Stimulated activated CD4-positive, alpha-beta T cell treated with anti-CD3 and anti-CD28 coated beads, Interleukin-1b, Interleukin-23, amount 100 ng/mL, for 24 hours (primary cell): ENCODE measurements at places on chromosomes 13 and 19.

DNA sequence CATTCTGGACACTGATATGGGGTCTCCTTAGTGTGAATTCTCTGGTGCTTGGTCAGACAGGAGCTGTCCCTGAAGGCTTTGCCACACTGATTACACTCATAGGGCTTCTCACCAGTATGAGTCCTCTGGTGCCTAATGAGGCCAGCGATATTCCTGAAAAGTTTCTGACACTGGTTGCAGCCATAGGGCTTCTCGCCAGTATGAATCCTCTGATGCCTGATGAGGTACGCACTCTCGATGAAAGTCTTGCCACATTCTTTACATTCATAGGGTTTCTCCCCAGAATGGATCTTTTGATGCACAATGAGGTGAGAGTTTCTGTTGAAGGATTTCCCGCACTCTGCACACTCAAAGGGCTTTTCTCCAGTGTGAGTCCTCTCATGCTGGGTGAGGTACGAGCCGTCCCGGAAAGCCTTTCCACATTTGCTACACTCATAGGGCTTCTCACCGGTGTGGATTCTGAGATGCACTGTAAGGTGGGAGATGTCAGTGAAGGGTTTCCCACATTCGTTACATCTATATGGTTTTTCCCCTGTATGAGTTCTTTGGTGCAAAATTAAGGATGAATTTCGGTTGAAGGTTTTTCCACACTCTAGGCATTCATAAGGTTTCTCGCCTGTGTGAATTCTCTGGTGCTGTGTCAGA, 22.4 kb downstream of the ZNF329 start:
- DNase-seq = no peak

DNA sequence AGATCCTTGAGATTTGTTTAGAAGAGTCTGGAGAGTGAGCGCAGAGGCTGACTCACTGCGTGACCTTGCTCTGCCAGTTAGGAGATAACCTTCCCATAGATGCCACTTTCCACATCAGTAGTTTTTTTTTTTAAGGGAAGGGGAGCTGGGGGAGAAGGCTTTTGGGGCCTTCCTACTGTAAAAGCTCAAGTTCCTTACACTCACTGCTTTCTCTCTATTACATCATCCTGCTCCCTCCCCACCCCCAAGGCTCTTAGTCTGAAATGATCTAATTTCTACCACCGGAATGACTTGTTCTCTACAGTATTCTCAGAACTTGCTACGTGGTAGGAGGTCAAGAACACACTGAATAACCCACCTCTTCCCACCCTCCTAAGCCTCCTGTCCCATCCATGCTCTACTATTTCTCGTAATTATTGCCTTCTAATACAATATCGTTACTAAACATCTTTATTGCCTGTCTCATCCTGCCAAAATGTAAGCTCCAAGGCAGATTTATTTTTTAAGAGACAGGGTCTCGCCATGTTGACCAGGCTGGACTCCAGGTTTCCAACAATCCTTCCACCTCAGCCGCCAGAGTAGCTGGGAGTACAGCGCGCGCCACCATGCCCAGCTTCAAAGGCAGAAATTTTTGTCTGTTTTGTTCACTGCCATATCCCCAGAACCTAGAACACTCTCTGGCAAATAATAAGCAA, 1.2 kb downstream of the LONP1 start:
- peak; percentile 64 for DNase-seq

GRCh38 chr19:56252699-56253422, 19.7 kb upstream of the EDDM13 start:
- DNase-seq = peak; percentile 55

DNA sequence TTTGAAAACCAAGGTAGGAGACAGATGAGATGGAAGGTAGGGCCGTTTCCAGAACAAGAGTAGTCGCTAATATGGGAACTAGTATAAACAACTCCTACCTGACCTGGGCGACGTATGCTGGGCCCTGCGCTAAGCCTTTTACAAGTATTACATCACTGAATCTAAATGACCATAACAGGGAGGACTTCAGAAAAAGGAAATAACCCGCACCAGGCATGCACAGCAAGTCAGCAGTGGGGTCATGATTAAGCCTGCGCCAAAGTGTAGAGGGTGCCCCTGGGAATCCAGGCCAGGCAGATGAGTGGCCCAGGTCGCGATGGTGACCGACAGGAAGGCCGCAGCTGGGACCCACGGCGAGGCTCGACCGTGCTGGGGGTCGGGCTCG, 613 bp downstream of the ATP13A1 start:
- DNase-seq = no peak

- DNase-seq = no peak
These were observed 526.0 kb upstream of the SPRY2 start for GRCh38 chr13:80866921-80867320.

DNA sequence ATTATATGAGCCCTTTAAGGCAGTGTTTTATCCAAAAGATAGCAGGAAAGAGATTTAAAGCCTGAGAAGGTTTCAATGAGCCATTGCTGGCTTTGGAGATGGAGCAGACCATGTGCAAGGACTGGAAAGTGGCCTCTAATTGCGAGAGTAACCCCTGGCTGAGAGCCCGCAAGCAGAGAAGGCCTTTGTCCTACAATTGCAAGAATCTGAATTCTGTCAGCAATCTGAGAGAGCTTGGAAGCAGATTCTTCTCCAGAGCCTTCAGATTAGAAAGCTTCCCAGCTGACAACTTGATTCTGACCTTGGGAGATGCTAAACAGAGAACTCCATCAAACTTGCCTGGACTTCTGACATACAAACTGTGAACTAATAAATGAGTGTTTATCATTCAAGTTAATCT, 528.7 kb upstream of the KLF12 start:
- no peak for DNase-seq
